ENCODE measurements at places on chromosomes 7 and 10.

- no peak for DNase-seq
Measured at GRCh38 chr7:147811923-147812322, 778.6 kb upstream of the C7orf33 start.

DNA sequence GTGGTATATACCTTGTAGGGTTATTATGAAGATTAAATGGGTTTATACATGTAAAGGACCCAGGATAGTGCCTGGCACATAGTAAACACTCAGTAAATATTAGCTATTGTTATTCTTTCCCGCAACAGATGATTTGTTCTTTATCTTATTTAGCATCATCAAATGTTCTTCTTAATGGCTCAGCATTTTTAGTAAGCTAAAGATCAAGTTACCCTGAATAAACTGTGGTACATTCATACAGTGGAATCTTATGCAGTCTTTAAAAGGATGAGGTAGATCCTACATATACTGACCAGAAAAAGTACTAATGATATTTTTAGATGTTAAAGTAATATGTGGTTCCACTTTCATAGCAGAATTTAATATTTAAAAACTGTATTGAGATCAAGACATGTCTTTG, 65.4 kb downstream of the ST7 start:
- no peak for DNase-seq

GRCh38 chr10:77926566-77927401, at the start of gene DLG5:
Gene DLG5, minus strand, starts transcription at chr10:77926755. Its CDS starts 235 bp downstream, at chr10:77926520.
- no peak for DNase-seq

- DNase-seq = no peak
Measured at GRCh38 chr7:80922253-80923049, 3.6 kb upstream of the SEMA3C start.

- no peak for DNase-seq
Measured at GRCh38 chr7:73520673-73521635, 1.1 kb downstream of the BAZ1B start.

GRCh38 chr7:115410972-115411686, 489.2 kb downstream of the MDFIC start:
- no peak for DNase-seq

DNA sequence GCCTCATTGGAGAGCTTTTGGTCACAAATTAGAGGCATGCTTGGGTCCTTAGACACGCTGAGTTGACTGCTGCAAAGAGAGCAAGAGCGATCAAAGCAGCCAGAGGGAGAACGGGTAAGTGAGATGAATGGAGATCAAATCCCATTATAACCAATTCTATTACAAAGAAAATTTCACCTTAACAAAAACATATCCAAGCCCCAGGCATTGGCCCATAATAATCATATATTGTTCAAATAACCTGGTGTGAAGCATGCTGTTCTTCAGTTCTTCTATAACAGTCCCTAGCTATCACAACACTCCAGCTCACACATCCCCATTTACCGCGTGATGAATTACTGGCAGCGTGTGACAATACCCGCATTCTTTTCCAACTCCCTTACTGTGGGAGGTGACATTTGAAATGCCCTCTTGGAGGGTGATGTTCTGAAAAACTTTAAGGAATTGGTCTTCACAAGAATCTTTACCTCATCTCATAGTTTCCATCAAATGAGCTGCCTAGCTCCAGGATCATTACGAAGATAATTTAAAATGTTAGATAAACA, 156.1 kb upstream of the PLXNA4 start:
- no peak for DNase-seq

GRCh38 chr10:114491419-114491818, 87.1 kb upstream of the AFAP1L2 start:
- DNase-seq = no peak

DNA sequence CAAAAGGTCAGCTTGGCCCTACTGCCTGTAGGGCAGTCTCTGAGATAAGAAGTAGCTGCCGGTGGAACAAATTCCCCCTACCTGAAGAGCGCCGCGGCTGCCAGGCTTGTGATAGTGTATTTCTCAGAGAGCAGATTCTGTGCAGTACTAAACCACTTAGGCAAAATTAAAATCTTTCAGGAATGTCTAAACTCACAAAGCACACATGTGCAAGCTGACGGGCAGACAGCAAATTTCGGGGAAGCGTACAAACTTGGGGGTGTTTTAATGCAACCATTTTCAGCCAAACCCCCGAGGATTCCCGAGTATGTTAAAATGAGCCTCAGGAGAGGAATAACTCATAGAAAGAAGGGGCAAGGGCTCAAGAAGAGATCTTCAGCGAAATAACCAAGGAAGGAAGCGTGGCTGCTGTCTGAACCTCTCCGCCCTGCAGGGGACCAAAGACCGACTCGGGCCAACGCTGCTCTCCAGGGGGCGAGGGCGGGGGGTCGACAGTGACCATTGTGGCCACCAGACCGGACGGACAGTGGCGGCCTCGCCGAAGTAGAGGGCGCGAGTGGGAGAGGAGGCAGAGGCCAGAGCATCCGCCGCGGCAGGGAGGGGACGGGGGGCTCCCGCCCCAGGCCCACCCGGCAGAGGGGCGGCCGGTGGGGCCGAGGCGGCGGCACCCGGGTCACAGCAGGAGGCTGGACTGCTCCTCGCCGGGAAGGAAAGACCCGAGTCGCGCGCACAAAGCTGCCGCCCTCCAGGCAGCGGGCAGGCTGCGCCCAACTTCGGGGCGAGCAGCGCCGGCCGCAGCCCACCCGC, 819 bp downstream of the HYCC1 start:
- no peak for DNase-seq

- DNase-seq = no peak
Measured at GRCh38 chr7:118352867-118353453, 128.5 kb downstream of the ANKRD7 start.

DNA sequence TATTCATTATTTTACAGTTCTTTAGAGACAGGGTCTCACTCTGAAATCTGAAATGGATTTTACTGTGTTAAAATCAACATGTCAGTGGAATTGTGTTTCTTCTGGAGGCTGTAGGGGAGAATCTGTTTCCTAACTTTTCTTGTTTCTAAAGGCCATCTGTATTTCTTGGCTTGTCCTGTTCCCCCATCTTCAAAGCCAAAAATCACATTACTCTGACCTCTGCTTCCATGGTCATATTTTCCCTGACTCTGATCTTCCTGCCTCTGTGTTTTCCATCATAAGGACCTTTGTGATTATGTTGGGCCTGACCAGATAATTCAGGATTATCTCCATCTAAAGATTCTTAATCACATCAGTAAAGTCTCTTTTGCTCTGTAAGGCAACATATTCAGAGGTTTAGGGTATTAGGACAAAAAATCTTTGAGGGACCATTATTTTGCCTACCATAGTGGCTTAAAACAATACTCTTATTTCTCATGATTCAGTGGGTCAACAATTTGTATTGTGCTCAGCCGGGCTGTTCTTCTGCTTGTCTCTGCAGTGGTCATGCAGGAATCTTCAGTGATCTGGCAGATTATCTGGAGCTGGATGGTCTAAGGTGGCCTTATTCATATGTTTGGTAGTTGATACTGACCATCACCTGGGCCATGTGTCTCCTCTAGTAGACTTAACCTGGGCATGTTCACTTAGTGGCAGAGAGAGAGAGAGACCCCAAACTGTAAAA, 5.7 kb downstream of the ANLN start:
- no peak for DNase-seq

DNA sequence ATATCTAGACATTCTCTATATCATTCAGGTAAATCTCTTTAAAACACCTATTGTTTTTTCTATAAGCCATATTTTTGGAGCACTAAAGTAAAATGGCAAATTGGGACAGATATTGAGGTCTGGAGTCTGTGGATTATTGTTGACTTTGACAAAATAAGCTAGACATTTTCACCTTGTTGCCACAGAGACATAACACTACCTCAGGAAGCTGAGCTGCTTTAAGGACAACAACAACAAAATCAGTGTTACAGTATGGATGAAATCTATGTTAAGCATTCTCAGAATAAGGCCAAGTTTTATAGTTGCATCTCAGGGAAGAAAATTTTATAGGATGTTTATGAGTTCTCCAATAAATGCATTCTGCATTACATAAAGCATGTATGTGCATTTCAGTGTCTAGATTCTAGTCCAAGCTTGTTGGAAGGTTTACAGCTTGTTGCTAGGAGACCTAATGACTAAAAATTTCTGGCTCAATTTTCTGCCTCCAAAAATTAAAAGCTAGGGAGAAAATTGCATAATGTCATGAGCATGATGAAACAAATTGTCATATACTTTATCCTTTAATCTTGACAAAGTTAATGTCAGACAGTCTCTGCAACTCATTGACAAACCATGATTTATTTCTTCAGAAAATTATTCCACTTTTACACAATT, 18.3 kb downstream of the LIPM start:
- no peak for DNase-seq

DNA sequence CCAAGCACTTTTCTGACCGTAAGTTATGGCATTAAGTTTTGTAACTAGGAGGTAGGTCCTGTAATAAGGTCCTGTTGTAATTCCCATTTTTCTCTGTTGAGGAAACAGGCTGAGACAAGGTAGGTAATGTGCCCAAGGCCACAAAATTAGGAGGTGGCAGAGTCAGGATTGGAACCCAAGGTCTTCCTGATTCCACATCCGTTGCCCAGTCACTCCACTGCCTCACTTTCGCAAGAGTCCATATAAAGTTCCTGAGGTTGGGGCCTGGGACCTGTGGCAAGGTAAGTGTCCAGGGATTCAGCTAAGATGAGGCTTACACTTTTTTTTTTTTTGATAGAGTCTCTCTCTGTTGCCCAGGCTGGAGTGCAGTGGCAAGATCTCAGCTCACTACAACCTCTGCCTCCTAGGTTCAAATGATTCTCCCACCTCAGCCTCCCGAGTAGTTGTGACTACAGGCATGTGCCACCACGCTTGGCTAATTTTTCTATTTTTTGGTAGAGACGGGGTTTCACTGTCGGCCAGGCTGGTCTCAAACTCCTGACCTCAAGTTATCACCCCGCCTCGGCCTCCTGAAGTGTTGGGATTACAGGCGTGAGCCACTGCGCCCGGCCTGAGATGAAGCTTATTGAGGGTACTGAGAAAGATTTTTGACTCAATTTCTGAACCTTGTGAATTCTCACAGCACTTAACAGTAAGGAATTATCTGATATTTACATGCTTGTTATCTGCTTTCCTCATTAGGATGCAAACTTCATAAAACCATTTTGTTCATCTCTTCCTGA, 20.3 kb upstream of the GNA12 start:
- DNase-seq = no peak

GRCh38 chr7:108149119-108149518, 19.0 kb upstream of the LAMB4 start:
- DNase-seq = no peak

DNA sequence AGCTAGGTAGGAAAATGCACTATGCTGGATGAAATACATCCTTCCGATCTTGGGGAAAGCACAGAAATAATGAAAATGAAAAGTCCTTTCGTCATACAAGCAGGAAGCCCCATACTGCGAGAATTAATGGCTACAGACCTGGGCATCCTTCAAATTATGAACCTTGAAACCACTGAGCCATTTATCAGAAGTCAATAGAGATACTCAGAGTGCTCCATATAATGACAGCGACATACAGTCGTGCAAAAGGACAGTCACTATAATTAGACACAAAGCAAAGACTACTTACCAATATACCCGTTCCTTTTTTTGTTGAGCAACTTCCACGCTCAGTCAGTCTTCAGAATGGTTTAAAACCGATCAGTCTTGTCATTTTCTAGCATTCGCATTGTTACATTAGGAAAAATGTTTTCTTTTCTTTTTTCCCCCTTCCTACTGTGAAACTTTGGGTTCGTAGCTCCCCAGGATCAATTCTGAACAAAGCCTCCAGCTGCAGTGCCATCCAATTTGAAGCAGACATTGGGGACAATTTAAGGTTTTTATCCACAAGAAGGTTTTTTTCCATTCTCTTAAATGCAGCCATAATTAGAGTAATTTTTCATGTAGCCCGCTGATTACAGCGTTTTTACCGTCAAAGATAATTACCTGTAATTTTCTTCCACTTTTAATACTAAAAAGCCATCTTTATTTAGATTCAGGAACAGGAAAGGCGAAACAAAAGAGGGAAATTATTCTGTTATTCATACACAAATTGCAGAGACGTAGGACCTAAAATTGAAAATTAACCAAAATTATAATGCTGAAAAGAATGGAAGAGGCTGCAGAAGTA, 6.4 kb downstream of the DLX6 start:
- no peak for DNase-seq

- no peak for DNase-seq
Measured at GRCh38 chr7:4067874-4068273, 614.2 kb upstream of the FOXK1 start.

- no peak for DNase-seq
Measured at GRCh38 chr10:49369216-49370162, 26.4 kb downstream of the DRGX start.

DNA sequence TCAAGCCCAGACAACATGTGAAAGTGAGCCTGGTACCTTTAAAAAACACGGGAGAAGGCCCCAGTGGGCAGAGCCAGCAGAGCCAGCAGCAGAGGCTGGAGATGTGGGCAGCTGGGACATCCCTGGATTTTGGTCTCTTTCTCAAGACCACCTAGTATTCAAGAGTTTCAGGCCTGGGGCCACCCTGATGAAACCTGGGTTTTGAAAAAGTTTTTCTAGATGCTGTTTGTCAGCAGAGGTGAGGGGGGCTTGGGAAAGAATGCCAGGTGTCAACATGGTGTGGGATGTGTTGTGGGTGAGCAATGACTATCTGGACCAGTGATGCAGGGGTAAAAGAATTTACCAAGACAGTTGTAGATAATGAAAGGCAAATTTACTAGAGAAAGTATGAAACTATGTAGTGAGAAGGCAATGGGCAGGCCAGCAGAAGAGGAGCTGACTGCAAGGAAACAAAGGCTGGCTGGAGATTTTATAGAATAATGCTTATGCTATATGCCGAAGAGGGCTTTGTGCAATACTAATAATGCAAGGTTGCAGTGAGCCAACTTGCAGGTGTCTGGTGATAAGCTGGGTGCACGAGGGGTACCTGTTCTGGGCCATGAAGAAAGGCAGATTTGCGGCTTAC, 28.1 kb upstream of the PLEKHA1 start:
- DNase-seq = no peak

- DNase-seq = no peak
Measured at GRCh38 chr10:29949411-29950011, 109.9 kb downstream of the JCAD start.

- DNase-seq = no peak
Measured at GRCh38 chr7:82729172-82730030, 285.8 kb upstream of the CACNA2D1 start.

- DNase-seq = no peak
Measured at GRCh38 chr10:93410697-93411348, 71.3 kb downstream of the MYOF start.

- DNase-seq = no peak
Measured at GRCh38 chr10:119254335-119254734, 47.0 kb downstream of the GRK5 start.

DNA sequence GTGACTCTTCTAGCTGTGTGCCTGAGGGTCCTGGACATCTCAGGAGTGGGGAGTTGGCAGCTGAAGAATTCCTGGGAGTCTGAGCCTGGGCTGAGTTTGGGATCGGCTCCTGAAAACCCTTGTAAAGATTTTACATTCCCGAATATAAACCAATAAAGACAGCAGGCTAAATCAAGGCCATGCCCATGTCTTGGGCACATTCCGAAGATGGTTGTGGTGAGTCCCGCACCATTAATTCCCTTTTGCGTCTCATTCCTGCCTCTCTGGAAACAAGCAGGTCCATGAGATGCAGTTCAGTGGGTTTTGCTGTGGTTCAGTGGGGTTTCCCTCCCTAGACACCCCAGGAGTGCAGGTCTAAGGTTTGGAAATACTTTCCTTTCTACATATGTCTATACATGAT, 90.9 kb downstream of the COL26A1 start:
- DNase-seq = no peak

All from activated gamma-delta T cell treated with anti-CD3 and anti-CD28 coated beads, Interleukin-2, amount 50 U/mL, for 16 hours (primary cell).